ENCODE measurements at places on chromosomes 12 and 14.

GRCh38 chr12:104372721-104373335 is 69.3 kb downstream of the EID3 start:
- no peak for DNase-seq

- DNase-seq: no peak
Measured at GRCh38 chr12:95390932-95391331, 83.0 kb upstream of the METAP2 start.

GRCh38 chr14:102898776-102899515 is 23.5 kb upstream of the AMN start:
- DNase-seq: no peak

DNA sequence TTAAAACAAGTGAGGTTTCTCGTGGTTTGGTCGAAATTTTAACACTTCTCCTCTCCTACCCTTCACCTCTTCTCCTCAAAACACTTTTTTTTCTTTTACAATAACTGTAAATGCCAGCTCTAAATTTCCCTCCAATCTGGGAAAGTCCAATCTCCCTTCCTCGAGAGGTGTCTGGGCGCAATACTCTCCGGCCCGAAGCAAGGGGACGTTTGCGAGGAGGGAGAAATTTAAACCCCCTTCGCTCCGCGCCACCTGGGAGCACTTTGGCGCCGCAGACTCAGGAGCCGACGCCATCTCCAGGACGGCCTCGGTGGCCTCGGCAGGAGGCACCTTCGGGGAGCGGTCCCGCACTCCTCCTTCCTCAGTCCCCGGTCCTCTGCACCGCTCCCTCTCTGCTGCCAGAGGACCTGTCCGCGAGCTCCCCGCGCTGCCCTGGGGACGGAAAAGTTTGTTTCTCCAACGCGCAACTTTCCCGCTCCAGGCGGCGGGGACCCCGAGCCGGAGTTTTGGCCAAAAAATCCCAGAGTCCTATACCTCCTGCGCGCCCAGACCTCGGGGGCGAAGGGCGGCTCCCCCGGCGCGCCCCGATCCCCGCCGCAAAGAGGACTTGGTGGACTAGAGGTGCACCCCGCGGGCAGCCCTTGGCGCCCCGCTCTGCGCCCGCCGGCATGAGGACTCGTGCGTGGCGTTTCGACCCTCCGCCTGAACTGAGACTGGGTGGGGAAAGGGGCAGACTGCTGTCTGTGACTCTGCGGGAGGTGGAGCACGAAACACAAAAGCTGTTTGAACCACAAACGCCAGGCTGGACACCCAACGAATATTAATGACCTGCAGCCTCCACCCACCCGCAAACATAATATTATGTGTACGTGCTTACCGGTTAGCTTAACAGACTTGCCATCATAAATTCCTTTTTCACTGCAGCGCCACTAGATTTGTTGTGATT is 95.2 kb upstream of the HMGA2 start:
- DNase-seq: no peak

GRCh38 chr12:1050059-1050707 is 59.2 kb downstream of the ERC1 start:
- no peak for DNase-seq

DNA sequence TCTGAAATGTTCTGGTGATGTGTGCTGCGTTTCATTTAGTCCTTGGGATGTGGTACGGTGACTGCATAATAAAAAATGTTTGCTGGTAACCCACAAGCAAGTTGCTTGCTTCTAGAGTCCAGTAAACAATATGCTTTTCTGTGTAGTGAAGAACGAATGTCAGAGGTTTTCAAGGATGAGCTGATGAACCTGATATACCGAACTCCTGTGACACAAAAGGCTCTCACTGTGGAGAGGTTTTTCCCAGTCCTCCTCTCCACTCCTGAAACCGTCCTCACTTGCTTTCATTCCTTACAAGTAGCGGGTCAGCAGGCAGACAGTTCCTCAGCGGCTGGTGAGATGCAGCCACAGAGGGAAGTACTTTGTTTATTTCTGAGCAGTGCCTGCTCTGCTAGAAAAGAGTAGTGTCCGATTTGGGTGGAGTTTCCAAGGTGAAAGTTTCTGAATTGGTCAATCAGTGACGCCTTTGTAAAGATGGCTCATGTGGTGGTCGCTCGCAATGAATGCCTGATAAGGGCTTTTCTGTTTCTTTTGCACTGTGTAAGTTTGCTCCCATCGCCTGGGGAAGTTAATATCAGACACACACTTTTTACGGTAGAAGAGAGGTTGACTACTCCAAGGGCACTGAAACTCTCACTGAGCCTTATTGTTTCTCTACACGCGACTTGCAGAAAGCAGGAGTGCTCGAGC is 3.0 kb downstream of the ETV6 start:
- DNase-seq: no peak

DNA sequence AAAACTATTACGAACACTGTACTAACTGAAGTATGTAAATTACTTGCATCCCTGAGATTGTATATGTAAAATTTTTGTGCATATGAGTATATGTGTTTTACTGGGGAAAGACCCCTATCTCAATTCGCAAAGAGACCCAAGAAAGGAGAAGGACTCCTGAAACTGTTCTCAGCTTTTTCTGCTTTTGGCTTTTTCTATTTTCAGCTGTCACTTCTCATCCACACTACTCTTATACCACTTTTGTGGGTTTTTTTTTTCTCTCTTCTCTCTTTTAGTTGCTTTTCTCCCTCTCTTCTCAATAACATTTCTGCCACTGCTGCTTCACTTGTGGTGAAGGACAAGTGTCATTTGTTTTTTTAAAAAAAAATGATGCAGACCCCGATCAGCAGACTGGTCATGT is 39.8 kb downstream of the NIN start:
- no peak for DNase-seq

- DNase-seq: no peak
Measured at GRCh38 chr14:90780519-90780918, 35.7 kb downstream of the TTC7B start.

DNA sequence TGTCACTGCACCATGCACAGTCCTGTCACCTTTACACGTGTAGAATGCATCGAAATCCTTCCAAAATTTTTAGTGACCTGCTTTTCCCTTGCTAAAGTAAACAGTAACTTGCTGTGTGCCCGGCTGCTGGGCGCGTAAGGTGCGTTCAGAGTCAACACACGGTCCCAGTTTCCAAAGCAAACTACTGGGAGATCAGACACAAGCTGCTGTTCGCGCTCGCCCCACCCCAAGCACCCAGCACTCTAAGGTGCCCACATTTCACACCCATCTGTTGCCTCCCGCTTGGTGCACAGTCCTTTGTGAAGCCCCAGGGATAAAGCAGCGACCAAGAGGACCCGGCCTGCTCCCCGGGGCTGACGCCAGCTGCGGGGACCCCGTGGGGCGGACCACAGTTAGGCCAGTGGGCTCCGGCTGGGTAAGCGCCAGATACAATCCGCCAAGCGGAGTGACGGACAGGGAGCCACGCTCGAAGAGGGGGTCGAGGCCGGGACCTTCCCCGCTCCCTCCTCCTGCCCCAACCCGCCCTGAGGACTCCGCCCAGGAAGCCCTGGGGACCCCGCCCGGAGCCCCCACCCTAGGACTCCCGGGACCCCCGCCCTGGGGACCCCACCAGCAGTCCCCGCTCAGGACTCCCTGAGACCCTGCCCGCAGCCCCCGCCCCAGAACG is 633 bp downstream of the STX2 start:
- DNase-seq: peak; percentile 17

- no peak for DNase-seq
Measured at GRCh38 chr12:68043435-68043834, 54.2 kb downstream of the IFNG-AS1 start.
